Naive thymus-derived CD4-positive, alpha-beta T cell (primary cell): ENCODE measurements at places on chromosomes 12 and 14. TPM values are rescaled to one million over a fixed set of nuclear protein-coding genes. Genes with fewer than 3 reads are reported as not detected.

- H3K36me3 ChIP-seq: no peaks in the 10 kb centered on the region
- H3K4me1 ChIP-seq: no peaks in the 10 kb centered on the region
- H3K27me3 ChIP-seq: no peaks in the 10 kb centered on the region
- DNase-seq: no peak
Observed at GRCh38 chr12:44546060-44546459, 330.1 kb downstream of the NELL2 start.

- H3K27ac ChIP-seq: no peak overlapping the region
- H3K27me3 ChIP-seq: no peaks in the 10 kb centered on the region
- H3K4me1 ChIP-seq: no peaks in the 10 kb centered on the region
- peaks cover 30% of the 10 kb centered on the region for H3K36me3 ChIP-seq
Observed at GRCh38 chr12:116018282-116018681, 259.2 kb downstream of the MED13L start.

- no peak for DNase-seq
- no peaks in the 10 kb centered on the region for H3K36me3 ChIP-seq
- peaks cover 5% of the 10 kb centered on the region for H3K27me3 ChIP-seq
- no peak overlapping the region for H3K27ac ChIP-seq
- no peak overlapping the region for H3K4me3 ChIP-seq
Observed at GRCh38 chr14:51638071-51638944, 13.4 kb upstream of the FRMD6 start.

GRCh38 chr14:35819591-35820540 is 6.3 kb upstream of the BRMS1L start:
- H3K4me3 ChIP-seq: no peak overlapping the region
- no peak overlapping the region for H3K27ac ChIP-seq
- no peaks in the 10 kb centered on the region for H3K36me3 ChIP-seq
- H3K27me3 ChIP-seq: no peaks in the 10 kb centered on the region

- H3K4me3 ChIP-seq: no peak overlapping the region
- DNase-seq: peak; percentile 47
- H3K27ac ChIP-seq: no peak overlapping the region
- no peaks in the 10 kb centered on the region for H3K4me1 ChIP-seq
Observed at GRCh38 chr12:131755305-131756113, 44.6 kb downstream of the SFSWAP start.

DNA sequence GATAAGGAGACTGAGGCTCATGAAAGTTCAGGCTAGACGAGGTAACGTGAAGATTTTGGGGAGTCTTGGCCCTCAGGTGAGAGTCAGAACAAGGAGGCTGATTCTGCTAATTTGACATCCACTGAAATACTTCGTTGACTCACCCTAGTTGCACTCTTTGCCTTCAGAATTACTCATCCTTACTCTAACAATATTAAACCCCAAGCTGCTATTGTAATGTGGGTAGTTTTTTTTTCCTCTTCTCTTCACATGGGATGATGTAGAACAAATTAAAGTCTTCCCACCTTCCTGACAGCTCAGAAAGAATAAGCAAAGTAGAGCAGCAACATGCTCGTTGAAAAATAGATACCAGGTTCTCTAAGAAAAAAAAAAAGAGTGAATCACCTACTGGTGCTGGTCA is 22.0 kb upstream of the SRRM4 start:
- H3K27me3 ChIP-seq: no peaks in the 10 kb centered on the region
- no peak for DNase-seq
- H3K4me3 ChIP-seq: no peak overlapping the region

DNA sequence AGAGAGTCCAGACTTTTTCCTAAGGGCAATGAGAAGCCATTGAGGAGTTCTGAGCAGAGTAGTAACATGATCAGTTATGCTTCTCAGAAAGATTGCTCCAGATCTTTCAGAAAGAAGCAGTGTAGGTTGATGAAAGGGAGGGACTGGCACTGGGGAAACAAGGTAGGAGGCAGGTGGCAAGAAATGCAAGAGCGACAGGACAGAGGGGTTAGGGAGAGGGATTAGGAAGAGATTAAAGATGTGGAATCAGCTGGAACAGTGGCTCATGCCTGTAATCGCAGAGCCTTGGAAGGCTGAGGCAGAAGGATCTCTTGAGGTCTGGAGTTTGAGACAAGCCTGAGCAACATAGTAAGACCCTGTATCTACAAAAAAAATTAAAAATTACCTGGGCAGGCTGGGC is 3.4 kb downstream of the CDCA3 start:
- DNase-seq: no peak
- H3K27ac ChIP-seq: no peak overlapping the region
- no peaks in the 10 kb centered on the region for H3K36me3 ChIP-seq
- no peak overlapping the region for H3K4me3 ChIP-seq

- H3K27me3 ChIP-seq: no peaks in the 10 kb centered on the region
- no peak overlapping the region for H3K4me3 ChIP-seq
- no peaks in the 10 kb centered on the region for H3K36me3 ChIP-seq
- no peak overlapping the region for H3K27ac ChIP-seq
- H3K4me1 ChIP-seq: peaks cover 38% of the 10 kb centered on the region
- DNase-seq: no peak
Observed at GRCh38 chr12:790608-791007, 38.2 kb downstream of the WNK1 start.

DNA sequence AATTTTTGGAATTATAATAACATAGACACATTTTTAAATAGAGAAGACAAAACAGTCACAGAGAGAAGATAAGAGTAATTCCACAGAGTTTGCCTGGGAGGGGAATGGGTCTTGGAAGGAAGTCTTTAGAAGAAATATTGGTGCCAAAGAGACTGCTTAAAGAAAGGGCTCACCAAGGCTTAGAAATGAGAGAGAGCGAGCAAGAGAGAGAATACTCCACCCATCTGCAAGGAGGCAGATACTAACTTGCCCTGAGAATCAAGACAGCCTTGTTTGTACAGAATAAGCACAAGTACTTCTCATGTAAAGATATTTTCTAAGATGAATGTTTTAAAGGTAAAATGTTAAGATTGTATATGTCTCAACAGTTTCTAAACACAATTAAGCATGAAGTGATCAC is 165.5 kb downstream of the SLC38A4 start:
- DNase-seq: no peak
- no peaks in the 10 kb centered on the region for H3K27me3 ChIP-seq
- no peak overlapping the region for H3K27ac ChIP-seq
- H3K4me1 ChIP-seq: no peaks in the 10 kb centered on the region
- H3K4me3 ChIP-seq: no peak overlapping the region
- no peaks in the 10 kb centered on the region for H3K36me3 ChIP-seq

DNA sequence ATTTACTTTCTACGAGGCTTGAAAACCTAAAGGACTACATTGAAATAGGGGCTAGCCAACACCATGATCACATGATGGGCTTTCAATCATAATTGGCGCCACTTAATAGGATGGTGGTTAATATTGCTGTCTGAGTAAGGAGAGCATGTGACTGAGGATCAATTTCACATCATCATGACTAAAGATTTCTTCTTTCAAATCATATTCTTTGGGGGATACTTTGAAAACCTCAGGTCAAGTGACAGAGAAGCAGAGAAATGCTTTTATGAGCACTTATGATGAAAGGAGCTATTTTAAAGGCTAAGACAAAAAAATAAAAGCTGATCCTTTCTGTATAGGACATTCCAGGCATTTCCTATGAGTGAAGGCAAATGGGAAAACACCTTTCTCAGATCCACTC is 42.9 kb upstream of the KRAS start:
- no peaks in the 10 kb centered on the region for H3K36me3 ChIP-seq
- H3K4me1 ChIP-seq: no peaks in the 10 kb centered on the region
- H3K27me3 ChIP-seq: no peaks in the 10 kb centered on the region
- H3K27ac ChIP-seq: no peak overlapping the region
- no peak overlapping the region for H3K4me3 ChIP-seq

DNA sequence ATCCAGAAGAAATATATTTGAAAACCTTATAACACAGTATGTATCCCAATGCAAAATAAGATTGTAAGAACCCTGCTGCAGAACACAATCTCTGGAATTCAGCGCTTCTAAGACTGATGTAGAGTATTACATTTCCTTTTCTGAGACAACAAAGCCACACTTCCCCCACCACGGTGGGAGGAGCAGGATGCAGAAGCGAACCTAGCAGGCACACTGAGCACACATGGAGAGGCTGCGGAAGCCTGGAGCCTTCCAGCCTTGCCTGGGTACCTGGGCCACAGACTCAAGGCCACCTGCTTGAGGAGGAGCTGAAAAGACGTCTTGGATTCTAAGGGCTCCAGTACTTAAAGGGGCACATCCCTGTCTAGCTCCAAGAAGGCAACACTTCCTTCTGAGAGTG is 46.4 kb downstream of the TCHP start:
- peak overlapping the region; percentile 31 for H3K27ac ChIP-seq
- peaks cover 47% of the 10 kb centered on the region for H3K36me3 ChIP-seq
- H3K4me3 ChIP-seq: no peak overlapping the region
- no peaks in the 10 kb centered on the region for H3K27me3 ChIP-seq
- no peak for DNase-seq

- H3K4me3 ChIP-seq: no peak overlapping the region
- no peak overlapping the region for H3K27ac ChIP-seq
- H3K27me3 ChIP-seq: no peaks in the 10 kb centered on the region
- H3K36me3 ChIP-seq: no peaks in the 10 kb centered on the region
Observed at GRCh38 chr14:48890333-48890732, 695.8 kb downstream of the RPS29 start.

- peak overlapping the region; percentile 6 for H3K27ac ChIP-seq
- no peak overlapping the region for H3K4me3 ChIP-seq
Observed at GRCh38 chr14:73751157-73751691, 37.0 kb upstream of the PNMA1 start.

- no peaks in the 10 kb centered on the region for H3K27me3 ChIP-seq
- H3K4me3 ChIP-seq: no peak overlapping the region
- no peak overlapping the region for H3K27ac ChIP-seq
- no peak for DNase-seq
Observed at GRCh38 chr12:62657363-62657632, 190.7 kb downstream of the MON2 start.

GRCh38 chr12:15774819-15775218 is 14.4 kb downstream of the EPS8 start:
- no peaks in the 10 kb centered on the region for H3K36me3 ChIP-seq

- no peak for DNase-seq
- no peaks in the 10 kb centered on the region for H3K27me3 ChIP-seq
- H3K36me3 ChIP-seq: peaks cover 69% of the 10 kb centered on the region
- no peak overlapping the region for H3K27ac ChIP-seq
Observed at GRCh38 chr12:110540048-110540447, 37.9 kb downstream of the RAD9B start.

DNA sequence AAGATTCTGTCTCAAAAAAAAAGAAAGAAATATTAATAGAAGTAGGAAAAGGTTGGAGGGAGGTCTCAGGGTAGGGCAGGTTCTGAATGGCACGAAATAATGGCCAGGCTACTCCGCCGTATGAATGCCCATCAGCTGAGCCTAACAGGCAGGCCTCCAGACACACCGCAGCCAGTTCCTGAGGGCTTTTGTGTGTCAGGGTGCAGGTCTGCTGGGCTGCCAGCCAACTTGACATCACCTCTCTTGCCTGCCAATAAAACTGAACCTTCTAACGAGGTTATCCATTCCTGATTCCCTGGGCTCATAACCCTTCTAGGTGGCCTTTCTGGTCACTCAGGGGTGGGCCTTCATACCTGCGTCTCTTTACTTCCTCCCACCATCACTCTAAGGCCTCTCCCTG is 3.0 kb downstream of the IFI27 start:
- H3K4me3 ChIP-seq: no peak overlapping the region
- DNase-seq: no peak
- no peak overlapping the region for H3K27ac ChIP-seq
- no peaks in the 10 kb centered on the region for H3K36me3 ChIP-seq
- no peaks in the 10 kb centered on the region for H3K27me3 ChIP-seq

GRCh38 chr14:34050606-34051005 is 99.7 kb upstream of the EGLN3 start:
- no peaks in the 10 kb centered on the region for H3K36me3 ChIP-seq
- no peak overlapping the region for H3K27ac ChIP-seq
- no peaks in the 10 kb centered on the region for H3K4me1 ChIP-seq
- H3K4me3 ChIP-seq: no peak overlapping the region
- no peaks in the 10 kb centered on the region for H3K27me3 ChIP-seq

- no peak overlapping the region for H3K4me3 ChIP-seq
- no peaks in the 10 kb centered on the region for H3K4me1 ChIP-seq
- no peak for DNase-seq
- no peak overlapping the region for H3K27ac ChIP-seq
- H3K27me3 ChIP-seq: no peaks in the 10 kb centered on the region
Observed at GRCh38 chr14:95452893-95453712, 63.3 kb downstream of the SYNE3 start.

DNA sequence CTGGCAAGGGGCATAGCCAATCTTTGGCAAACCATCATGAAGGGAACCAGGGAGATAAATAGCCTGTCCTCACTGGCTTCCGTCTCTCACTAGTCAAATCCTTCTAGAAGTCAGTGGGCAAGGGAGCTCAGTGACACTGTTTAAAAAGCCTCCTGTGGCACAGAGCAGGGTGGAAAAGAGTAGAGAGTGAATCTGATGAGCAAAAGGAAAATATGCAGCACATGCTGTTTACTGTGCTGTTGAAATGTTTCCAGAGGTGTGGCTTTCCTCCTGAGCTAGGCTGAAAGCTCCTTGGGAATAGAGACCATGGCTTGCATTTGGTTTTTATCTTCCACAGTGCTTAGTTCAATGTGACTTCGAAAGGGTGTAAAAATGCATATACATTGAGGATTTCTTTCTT is 7.7 kb upstream of the DYRK2 start:
- no peaks in the 10 kb centered on the region for H3K36me3 ChIP-seq
- H3K4me1 ChIP-seq: no peaks in the 10 kb centered on the region
- H3K4me3 ChIP-seq: no peak overlapping the region
- no peak overlapping the region for H3K27ac ChIP-seq
- no peak for DNase-seq

DNA sequence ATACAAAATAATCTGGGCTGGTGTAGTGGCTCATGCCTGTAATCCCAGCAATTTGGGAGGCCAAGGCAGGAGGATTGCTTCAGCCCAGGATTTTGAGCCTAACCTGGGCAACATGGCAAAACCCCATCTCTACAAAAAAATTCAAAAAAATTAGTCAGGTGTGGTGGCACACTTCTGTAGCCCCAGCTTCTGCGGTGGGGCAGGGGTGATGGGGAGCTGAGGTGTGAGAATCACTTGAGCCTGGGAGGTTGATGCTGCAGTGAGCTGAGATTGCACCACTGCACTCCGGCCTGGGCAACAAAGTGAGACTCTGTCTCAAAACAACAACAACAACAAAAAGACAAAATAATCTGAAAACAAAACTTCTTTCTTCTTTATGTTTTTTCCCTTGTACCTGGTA is 66.0 kb downstream of the TC2N start:
- H3K4me3 ChIP-seq: no peak overlapping the region
- no peaks in the 10 kb centered on the region for H3K27me3 ChIP-seq

GRCh38 chr14:75875958-75876357 is 105.8 kb downstream of the TGFB3 start:
- DNase-seq: no peak
- no peaks in the 10 kb centered on the region for H3K4me1 ChIP-seq
- no peaks in the 10 kb centered on the region for H3K36me3 ChIP-seq
- H3K4me3 ChIP-seq: no peak overlapping the region

GRCh38 chr12:66164349-66164821 is 5.4 kb downstream of the TMBIM4 start:
- H3K27me3 ChIP-seq: no peaks in the 10 kb centered on the region
- DNase-seq: no peak
- no peak overlapping the region for H3K4me3 ChIP-seq
- H3K27ac ChIP-seq: no peak overlapping the region
- H3K36me3 ChIP-seq: peaks cover 6% of the 10 kb centered on the region

The ZC2HC1C gene
- 1.7 and 1.9 TPM in 2 replicates for total RNA-seq

The LYZ gene
- total RNA-seq: 48.5 TPM

The NUAK1 gene
- 0.08 TPM for total RNA-seq

The IL22 gene
- total RNA-seq: not detected

The P2RX2 gene
- total RNA-seq: not detected

The SYT10 gene
- not detected for total RNA-seq

The KRT82 gene
- not detected for total RNA-seq

The MAP3K12 gene
- 23.0 TPM for total RNA-seq

The C12orf50 gene
- total RNA-seq: not detected

The LRP1-AS gene
- not detected in 2 replicates for total RNA-seq

The CCDC38 gene
- total RNA-seq: 0.07 TPM in 1 of 2 replicates, not detected in the other

The CAPS2 gene
- total RNA-seq: 2.7 TPM

The PIWIL1 gene
- total RNA-seq: not detected

The DACT1 gene
- total RNA-seq: 15.0 TPM
